Erythroblast (primary cell): ENCODE measurements at places on chromosomes 1 and 21.

- no peak for DNase-seq
Observed at GRCh38 chr1:221612047-221612777, 129.7 kb downstream of the DUSP10 start.

- no peak for DNase-seq
Observed at GRCh38 chr1:39141925-39142324, 62.6 kb upstream of the MACF1 start.

GRCh38 chr21:45289134-45289533 lies 1.4 kb upstream of the POFUT2 start:
- no peak for DNase-seq

GRCh38 chr1:2061065-2061778 lies 11.0 kb downstream of the PRKCZ start:
- no peak for DNase-seq

- no peak for DNase-seq
Observed at GRCh38 chr21:21714426-21714825, 716.2 kb downstream of the NCAM2 start.

- DNase-seq: no peak
Observed at GRCh38 chr1:221381910-221382623, 359.8 kb downstream of the DUSP10 start.

GRCh38 chr21:27026501-27026900 lies 59.6 kb upstream of the ADAMTS5 start:
- no peak for DNase-seq

- peak; percentile 78 for DNase-seq
Observed at GRCh38 chr21:42666023-42666747, 12.8 kb downstream of the PDE9A start.

GRCh38 chr1:179823693-179824092 lies 53.9 kb downstream of the TOR1AIP2 start:
- DNase-seq: no peak

GRCh38 chr21:37341254-37341960 lies 25.2 kb upstream of the DYRK1A start:
- no peak for DNase-seq

GRCh38 chr21:23887725-23888306 lies 1719.5 kb downstream of the MRPL39 start:
- peak; percentile 1 for DNase-seq

DNA sequence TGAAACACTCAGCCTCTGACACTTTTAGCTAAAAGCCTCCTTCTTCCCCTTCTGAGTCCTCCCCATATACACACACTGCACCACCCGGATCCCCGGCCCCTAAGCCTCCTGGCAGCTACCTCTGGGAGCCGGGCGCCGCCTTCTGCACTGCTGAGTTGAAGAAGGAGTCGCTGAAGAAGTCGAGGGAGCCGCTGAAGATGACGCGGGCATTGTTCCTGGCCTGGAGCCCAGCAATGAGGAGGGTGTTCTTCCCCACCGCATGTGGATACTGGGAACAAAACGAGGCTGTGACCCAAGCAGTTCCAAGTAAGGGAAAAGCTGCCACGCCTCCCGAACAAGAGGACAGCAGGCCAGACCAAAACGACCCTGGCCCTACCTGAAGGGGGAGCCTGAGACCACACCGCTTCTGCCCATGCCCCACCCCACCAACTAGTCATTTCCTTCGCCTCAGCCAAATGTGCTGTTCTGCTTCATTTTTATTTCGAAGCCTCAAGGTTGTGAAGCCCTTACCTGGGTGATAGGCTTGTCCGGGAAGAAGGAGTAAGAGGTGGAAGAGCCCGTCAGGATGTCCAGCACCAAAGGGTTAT lies 7.0 kb downstream of the DDOST start:
- no peak for DNase-seq
